ENCODE measurements at places on chromosomes 1 and 21.

- no peak for DNase-seq
Observed at GRCh38 chr1:181059435-181059834, 25.7 kb downstream of the MR1 start.

GRCh38 chr1:177145106-177146070 lies 19.1 kb downstream of the ASTN1 start:
- no peak for DNase-seq

DNA sequence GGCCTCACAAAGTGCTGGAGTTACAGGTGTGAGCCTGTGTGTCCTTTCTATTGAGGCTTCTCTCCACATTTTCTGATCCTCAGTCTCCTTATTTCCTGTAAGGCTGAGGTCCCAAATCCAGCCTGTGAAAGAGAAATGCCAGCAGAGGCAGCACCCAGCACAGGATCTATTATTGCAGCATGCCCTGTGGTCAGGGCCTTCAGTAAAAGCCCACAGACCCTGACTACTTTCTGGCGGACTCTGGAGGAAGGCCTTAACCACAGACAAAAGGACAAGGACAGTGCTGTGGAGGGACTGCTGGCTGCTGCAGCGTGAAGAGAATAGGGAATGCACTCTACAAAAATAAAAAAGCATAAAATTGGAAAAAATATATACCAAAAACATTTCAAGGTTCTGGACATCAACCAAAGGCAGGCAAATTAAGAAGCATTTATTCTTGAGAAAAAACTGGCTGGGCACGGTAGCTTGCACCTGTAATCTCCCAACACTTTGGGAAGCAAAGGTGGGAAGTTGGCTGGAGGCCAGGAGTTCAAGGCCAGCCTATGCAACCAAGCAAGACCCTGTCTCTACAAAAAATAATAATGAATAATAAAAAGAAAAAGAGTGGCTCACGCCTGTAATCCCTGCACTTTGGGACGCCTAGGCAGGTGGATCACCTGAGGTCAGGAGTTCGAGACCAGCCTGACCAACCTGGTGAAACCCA lies 9.4 kb upstream of the PGD start:
- no peak for DNase-seq

DNA sequence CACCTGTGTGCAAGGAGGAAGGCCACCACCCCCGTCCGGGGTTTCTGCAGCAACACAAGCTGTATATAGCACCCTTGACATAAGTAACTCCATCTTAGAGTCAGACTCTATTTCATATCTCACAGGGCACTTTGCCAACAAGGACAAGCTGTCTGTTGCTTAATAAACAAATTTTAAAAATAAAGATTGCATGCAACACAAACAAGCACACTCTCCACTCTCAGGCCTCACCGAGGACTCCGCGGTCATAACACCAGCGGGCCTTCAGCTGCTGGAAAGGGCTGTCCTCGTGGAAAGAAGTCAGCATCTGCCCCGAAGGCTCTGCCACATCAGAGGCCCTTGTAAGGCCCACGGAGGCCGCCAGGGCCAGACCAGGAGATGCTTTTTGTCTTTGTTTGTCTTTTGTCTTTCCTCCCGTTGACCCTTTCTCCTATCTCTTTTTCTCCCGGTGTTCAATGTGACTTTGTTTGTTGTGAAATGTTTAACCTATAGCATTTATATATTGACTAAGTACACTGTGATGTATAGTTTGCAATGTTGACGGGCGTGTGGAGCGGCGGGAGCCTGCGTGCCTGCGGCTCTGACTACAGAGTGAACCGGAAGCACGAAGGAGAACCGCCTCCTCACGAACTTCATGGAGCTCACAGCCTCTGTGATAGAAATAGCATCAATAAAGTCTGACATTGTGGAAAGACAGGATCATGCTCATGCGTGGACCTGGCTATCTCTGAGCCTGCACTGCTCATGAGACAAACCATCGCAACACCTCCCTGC lies 24.1 kb downstream of the MEGF6 start:
- DNase-seq, result peak; percentile 21

- DNase-seq, result no peak
Observed at GRCh38 chr1:97277891-97278654, 556.5 kb downstream of the PTBP2 start.

DNA sequence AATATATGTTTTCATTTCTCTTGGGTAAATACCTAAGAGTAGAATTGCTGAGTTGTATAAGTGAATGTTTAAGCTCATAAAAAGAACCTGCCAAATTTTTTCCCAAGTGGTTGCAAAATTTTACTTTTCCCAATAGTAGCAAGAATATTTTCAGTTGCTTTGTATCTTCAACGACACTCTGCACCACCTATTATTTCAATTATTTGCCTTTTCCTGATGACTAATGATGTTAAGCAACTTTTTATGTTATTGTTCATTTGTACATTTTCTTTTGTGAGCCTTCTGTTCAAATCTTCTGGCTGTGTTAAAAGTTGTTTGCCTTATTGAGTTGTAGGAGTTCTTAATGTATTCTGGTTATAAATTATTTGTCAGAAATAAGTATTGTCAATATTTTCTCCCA lies 299.1 kb upstream of the NRIP1 start:
- DNase-seq, result no peak

DNA sequence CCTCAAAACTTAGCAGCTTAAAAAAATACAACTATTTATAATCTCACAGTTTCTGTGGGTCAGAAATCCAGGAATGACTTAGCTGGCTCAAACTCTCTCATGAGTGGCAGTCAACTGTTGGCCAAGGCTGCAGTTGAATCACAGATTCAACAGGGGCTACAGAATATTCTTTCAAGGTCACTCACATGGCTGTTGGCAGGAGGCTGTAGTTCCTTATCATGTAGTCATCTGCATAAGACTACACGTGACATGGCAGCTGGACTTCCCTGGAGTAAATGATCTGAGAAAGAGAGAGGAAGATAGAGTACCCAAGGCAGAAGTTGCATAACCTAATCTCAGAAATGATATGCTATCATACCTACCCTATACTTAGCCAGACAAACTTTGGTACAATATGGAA lies 75.2 kb upstream of the TSPAN2 start:
- no peak for DNase-seq

DNA sequence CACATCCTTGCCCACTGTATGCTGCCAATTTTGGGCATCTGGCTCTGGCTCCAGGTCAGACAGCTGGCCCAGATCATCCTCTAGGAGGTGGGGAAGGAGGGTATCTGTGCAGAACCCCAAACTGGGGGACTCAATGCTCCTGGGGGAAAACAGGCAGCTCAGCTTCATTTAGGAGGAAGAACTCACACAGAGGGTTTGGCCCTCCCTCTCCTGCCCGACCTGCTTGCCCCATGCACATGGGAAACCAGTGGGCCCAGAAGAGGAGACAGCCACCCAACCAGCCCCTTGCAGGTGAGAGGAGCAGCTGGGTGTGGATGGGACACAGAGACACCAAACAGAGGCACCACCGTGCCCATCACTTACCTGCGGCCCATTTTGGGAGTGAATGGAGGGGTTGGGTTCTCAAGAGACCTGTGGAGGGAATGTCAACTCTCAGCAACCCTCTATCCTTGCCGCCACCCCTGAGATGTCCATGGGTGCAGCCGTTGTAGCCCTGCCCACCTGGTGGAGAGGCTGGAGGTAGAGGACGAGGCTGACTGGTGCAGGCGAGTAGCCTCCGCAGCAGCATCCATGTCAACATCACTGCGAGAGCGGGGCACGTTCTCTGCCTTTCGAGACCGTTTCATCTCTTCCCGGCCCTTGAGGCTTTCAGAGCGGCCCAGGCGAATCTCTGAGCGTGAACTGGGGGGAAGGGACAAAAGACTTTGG lies 27.5 kb downstream of the LRRC71 start:
- DNase-seq, result no peak
